ENCODE measurements at places on chromosomes 5 and 9.

DNA sequence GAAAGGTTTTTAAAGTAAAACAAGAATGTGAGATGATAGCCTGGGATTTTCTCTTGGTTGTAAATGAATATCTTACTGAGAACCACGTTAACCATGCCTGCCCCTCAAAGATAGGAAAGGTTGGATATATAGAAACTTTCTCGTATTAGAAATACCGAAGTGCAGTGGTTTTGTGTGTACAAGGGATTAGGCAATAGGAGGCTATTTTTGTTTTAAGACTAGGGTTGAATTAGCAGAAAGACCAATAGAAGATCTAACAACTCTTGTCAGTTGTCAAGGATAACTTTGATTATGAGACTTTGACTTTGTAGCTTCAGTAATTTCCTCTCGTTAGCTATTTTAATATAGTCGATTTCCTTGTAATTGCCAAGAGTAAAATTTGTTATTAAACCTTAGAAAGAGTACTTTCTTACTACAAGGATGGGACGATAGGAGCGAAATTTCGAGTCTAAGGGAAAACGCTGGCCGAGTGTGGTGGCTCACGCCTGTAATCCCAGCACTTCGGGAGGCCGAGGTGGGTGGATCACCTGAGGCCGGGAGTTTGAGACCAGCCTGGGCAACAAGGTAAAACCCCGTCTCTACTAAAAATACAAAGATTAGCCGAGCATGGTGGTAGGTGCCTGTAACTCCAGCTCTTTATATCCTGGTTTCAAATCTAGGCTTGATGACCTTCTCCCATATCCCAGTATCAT is 838 bp downstream of the POLK start:
- no peak for DNase-seq

DNA sequence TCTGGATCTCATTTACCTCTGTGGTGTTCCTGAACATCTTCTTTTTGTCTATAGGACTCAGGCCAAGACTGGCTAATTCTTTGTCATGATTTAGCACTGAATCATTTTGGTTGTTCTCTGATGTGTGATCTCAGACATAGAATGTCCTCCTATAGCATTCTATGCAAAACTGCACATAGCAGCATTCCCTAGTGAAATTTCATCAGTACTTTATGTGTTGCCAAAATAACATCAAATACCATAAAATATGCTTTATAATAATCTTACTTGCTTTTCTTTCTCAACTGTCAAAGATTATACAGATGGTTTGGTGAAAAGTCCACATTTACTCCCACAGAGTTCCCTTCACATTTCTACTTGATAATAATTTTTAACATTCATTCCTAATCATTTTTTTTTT is 115.7 kb upstream of the MPDZ start:
- no peak for DNase-seq

DNA sequence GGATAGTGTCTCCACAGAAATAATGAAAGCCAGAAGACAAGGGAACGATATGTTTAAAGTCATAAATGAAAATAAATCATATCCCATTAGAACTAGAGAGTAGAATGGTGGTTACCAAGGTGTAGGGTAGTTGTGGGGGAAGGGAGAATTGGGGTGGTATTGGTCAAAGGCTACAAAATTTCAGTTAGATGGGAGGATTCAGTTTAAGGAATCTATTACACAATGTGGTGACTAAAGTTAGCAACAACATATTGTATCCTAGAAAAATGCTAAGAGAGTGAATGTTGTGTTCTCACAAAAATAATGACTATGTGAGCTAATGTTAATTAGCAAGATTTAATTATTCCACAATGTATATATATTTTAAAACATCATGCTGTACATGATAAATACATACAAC is 27.8 kb upstream of the LARP1 start:
- no peak for DNase-seq

DNA sequence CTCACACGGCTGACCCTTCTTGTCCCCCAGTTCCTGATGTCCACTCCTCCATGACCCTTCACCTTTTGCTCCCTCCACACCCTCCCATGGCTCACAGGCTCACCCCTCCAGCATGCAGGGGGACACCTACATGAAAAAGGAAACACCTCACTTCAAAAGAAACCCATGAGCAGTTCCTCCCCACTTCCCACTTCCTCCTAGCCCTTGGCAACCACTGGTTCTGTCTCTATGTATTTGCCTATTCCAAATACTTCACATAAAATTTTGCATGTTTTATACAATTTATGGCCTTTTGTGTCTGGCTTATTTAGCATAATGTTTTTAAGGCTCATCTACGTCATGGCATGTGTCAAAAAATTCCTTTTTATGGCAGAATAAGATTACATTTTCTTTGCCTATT is 100.2 kb upstream of the S1PR3 start:
- no peak for DNase-seq

- DNase-seq, result no peak
These were observed 52.9 kb downstream of the MAPKAP1 start for GRCh38 chr9:125654121-125654520.

GRCh38 chr9:63817622-63818518 is 1467.1 kb downstream of the FOXD4L5 start:
- DNase-seq, result peak; percentile 39

DNA sequence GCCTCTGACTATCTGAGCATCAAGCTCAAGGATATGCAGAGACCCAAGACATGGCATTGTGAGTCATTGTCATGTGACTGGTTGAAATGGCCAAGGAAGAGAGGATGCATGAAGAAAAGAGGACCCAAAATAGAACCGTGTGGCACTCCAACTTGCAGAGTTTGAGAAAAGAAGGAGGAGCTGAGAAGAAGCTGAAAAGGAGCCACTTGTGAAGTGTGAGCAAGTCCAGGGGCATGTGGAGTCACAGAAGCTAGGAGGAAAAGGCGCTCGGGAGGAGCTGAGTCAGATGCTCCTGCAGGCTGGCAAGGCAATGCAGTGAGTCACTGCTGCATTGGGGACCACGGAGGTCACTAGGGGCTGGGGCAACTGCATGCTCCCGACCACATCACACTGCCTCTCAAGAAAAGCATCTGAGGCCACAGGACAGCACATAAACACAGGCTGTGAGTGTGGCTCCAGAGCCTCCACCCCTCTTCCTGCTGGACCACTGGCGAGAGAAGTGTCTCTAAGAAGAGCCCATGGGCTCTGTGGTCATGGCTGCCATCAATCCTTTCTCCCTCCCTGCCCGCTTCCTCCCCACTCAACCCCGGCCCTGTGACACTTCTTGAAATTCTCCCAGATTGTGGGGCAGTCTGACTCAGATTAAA is 197.6 kb downstream of the DRD1 start:
- DNase-seq, result peak; percentile 96

- DNase-seq, result no peak
These were observed 89.4 kb upstream of the CD180 start for GRCh38 chr5:67286006-67286405.

GRCh38 chr9:104553261-104553660 is 15.7 kb upstream of the OR13C8 start:
- DNase-seq, result peak; percentile 51
